Activated CD8-positive, alpha-beta memory T cell treated with anti-CD3 and anti-CD28 coated beads for 48 hours (primary cell): ENCODE measurements at places on chromosomes 1 and 21.
A peak's percentile ranks its signal among the peaks of the same experiment; 100 is the strongest.

- DNase-seq, result no peak
These were observed 159.0 kb upstream of the GALNT2 start for GRCh38 chr1:229907884-229908638.

DNA sequence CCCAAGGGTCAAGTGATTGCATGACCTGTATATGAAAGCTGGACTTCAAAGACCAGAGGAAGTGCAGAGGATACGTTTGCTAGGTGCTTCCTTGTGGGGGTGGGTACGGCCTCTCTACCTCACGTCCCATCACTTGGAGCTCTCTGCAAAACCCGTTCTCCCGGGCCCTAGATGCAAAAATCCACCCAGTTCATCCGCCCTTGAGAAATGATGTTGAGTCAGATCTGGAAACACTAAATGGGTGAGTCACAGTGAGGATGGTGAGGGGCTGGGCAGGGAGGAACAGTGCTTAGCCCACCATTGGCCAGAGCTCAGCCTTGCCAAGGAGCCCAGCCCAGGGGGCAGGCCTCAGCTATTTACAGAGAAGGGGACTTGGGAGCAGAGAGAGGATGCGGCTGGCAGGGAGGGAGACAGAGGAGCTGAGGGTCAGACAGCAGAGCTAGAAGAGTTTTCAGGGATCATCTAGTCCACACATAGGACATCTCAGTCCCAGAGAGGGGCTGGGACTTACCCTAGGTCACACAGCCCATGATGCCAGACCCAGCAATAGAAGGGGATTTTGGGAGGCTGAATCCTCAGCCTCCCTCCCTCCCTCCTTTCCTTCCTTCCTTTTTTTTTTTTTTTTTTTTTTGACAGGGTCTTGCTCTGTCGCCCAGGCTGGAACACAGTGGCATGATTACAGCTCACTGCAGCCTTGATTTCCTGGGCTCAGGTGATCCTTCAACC lies 14.6 kb downstream of the ARHGEF10L start:
- no peak for DNase-seq

- peak; percentile 93 for DNase-seq
These were observed 53.8 kb downstream of the IER5 start for GRCh38 chr1:181142096-181142958.

DNA sequence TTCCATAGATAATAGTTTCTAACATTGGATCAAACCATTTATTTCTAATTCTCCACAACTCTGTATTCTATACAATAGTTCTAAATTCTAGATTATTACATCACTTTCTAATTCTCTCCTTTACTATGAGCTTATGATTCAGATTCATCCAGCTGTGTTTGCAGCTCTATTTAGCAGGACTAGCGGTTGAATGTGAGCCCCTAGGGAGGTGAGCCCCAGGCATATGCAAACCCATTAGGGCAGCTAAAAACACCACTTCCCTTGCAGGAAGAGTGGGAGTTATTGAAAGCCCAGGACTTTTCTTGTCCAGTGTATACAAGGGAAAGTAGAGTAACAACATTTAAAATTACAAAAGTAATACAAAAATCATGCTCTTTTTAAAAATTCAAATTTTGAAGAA lies 56.9 kb downstream of the KRTAP19-8 start:
- DNase-seq, result no peak

GRCh38 chr21:43812139-43812821 lies 22.9 kb downstream of the RRP1 start:
- no peak for DNase-seq

GRCh38 chr1:179058487-179059483 lies 23.1 kb upstream of the TOR3A start:
- no peak for DNase-seq

- DNase-seq, result no peak
These were observed 912.6 kb upstream of the NEGR1 start for GRCh38 chr1:73194965-73195364.

DNA sequence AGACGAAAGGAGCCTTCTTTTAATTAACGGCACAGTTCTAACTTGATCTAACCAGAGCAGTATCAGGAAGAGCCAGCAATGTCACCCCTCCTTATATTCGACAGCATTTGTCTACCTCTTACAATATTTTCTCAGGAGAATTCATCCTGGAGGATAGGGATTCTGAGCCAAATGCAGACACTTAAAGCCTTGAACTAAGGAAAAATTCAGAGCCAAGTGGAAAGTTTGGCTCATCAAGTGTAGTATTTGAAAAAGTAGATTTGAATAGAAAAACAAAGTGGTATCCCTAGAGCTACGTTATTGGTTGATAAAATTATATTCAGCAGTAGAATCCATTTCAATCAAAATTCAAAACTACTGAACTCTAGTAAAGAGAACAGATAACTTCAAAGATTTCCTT lies 732.0 kb upstream of the ADGRL2 start:
- no peak for DNase-seq

GRCh38 chr1:118988186-118989005 lies at the start of gene TBX15:
Gene TBX15, minus strand, starts transcription at chr1:118988343. Its CDS starts 548 bp downstream, at chr1:118987795.
- DNase-seq, result no peak
